Activated CD4-positive, alpha-beta memory T cell treated with anti-CD3 and anti-CD28 coated beads, Interleukin-2, amount 10 ng/mL, durations not matched to agents 7 days and 5 days (primary cell): ENCODE measurements at places on chromosomes 3 and 15. TPM values are rescaled to one million over a fixed set of nuclear protein-coding genes. Genes with fewer than 3 reads are reported as not detected.
A peak's percentile ranks its signal among the peaks of the same experiment; 100 is the strongest.

SKOR1 gene
- 0.25 TPM for total RNA-seq

RPP25 gene
- total RNA-seq, result 5.1 TPM

DNA sequence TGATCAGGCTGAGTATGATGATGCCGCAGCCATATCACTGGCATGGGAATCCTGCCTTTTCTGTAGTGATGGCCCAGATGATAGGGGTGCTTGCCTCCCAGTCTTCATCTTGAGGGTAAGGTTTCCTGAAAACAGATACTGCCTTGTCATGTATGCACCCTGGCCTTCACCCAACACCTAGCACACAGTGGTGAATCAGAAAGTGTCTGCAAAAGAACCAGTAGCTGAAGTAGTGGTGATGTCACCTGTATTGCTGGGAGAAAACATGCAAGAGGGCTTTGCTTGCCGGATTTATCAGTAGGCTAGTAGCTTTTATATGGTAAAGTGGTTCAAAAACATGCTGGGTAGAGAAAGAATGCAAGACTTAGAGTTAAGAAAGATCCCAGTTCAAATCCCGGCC lies 419.8 kb upstream of the WNT5A start:
- H3K36me3 ChIP-seq, result no peaks in the 10 kb centered on the region
- no peaks in the 10 kb centered on the region for H3K4me1 ChIP-seq
- no peak for DNase-seq
- H3K4me3 ChIP-seq, result no peak overlapping the region
- H3K27ac ChIP-seq, result no peak overlapping the region

EPHA3 gene
- total RNA-seq, result not detected

IFRD2 gene
- total RNA-seq, result 45.0 TPM

DNA sequence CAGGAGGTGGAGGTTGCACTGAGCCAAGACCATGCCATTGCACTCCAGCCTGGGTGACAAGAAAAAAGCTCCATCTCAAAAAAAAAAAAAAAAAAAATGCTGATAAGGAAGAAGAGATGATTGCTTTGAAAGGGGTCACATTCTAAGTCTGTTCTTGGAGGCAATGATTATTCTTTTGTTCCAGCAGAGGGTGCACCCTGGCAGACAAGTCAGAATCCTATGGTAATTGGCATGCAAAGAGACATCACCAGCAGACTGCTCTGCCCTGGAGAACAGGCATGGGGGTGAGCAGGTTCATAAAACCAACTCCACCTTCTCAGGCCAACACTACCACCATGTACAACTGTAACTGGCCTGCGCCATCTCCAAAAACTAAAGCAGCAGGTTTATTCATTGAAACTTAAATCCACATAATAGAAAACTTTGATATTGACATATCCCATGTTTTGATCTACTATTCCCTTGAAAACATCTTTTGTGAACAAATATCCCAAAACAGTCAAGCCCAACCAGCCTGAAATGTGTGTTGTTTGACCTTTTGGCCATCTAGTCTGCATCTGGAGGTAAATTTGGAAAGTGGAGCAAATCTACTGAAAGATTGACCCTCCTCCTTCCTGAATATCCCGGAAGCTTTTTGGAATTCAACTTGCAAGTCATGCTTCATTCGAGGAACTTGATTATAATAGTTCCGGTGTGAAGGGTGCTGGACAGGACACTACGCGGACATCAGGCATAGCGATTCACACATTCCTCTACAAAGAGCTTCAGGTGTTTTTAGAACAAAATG lies 100.3 kb downstream of the MECOM start:
- no peak overlapping the region for H3K27ac ChIP-seq
- no peak for DNase-seq
- H3K4me1 ChIP-seq, result peaks cover 8% of the 10 kb centered on the region
- no peak overlapping the region for H3K4me3 ChIP-seq
- H3K36me3 ChIP-seq, result no peaks in the 10 kb centered on the region
- H3K27me3 ChIP-seq, result no peaks in the 10 kb centered on the region

- H3K27ac ChIP-seq, result no peak overlapping the region
- H3K27me3 ChIP-seq, result no peaks in the 10 kb centered on the region
- no peak for DNase-seq
- no peaks in the 10 kb centered on the region for H3K36me3 ChIP-seq
- no peaks in the 10 kb centered on the region for H3K4me1 ChIP-seq
These were observed 43.2 kb upstream of the PRR23E start for GRCh38 chr3:127149621-127150310.

ANKUB1 gene
- total RNA-seq, result not detected

- H3K27ac ChIP-seq, result no peak overlapping the region
- H3K27me3 ChIP-seq, result no peaks in the 10 kb centered on the region
- H3K36me3 ChIP-seq, result peaks cover 51% of the 10 kb centered on the region
- H3K4me3 ChIP-seq, result no peak overlapping the region
These were observed 4.7 kb downstream of the GHRL start for GRCh38 chr3:10287936-10288574.

EIF4E3 gene
- total RNA-seq, result 76.9 TPM

POLQ gene
- total RNA-seq, result 27.9 TPM

GRCh38 chr3:34106879-34107278 lies 308.4 kb downstream of the PDCD6IP start:
- no peaks in the 10 kb centered on the region for H3K36me3 ChIP-seq
- no peak overlapping the region for H3K27ac ChIP-seq
- peaks cover 10% of the 10 kb centered on the region for H3K27me3 ChIP-seq
- no peak overlapping the region for H3K4me3 ChIP-seq
- DNase-seq, result no peak

DNA sequence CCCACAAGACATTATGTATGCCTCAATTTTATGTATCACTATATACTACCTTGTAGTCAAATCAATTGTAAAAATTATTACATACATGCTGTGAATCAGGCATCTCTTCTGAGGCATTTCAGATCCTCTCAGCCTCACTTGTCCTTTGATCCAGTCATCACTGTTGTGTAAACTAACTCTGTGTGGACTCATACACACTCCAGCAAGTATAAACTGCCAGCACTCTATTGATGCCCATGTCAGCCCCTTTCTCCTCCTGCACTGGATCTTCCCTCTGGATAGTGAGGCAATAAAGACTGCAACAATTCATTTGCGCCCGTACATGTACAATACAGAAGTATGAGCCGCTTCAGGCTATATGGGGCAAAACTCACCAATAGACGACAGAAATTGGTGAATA lies 364.7 kb upstream of the TGFBR2 start:
- H3K27ac ChIP-seq, result no peak overlapping the region
- no peaks in the 10 kb centered on the region for H3K4me1 ChIP-seq
- no peaks in the 10 kb centered on the region for H3K36me3 ChIP-seq
- H3K4me3 ChIP-seq, result no peak overlapping the region

CERS3 gene
- total RNA-seq, result 0.43 TPM

- no peak overlapping the region for H3K27ac ChIP-seq
- H3K4me1 ChIP-seq, result peaks cover 19% of the 10 kb centered on the region
These were observed 9.4 kb downstream of the TMEM41A start for GRCh38 chr3:185489462-185489861.

DNA sequence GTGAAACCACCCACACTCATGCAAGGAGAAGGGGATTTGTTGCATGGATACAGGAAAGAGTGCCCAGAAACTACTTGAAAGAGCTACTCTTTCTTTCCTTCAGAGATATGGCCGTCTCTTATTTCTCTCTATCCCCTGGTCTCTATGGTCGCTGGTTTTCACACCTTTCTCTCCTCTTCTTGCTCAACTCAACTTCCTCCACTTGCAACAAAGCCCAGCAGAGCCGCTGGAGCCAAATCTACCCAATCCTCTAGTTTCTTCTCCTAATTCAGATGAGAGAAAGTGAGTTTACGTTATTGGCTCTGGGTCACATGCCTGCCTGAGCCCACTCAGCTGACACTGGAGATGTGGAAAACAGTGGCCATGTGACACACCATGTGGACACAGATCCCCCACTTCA lies 215.2 kb downstream of the OSBPL10 start:
- no peak for DNase-seq
- H3K36me3 ChIP-seq, result peaks cover 5% of the 10 kb centered on the region
- peaks cover 58% of the 10 kb centered on the region for H3K4me1 ChIP-seq
- no peaks in the 10 kb centered on the region for H3K27me3 ChIP-seq

PLXNB1 gene
- total RNA-seq, result 1.9 TPM

- no peak for DNase-seq
- no peaks in the 10 kb centered on the region for H3K27me3 ChIP-seq
- H3K4me1 ChIP-seq, result peaks cover 2% of the 10 kb centered on the region
- no peaks in the 10 kb centered on the region for H3K36me3 ChIP-seq
These were observed 16.8 kb downstream of the PLA2G4B start for GRCh38 chr15:41855261-41855961.

KIF9 gene
- 3.4 TPM for total RNA-seq

SLC28A1 gene
- total RNA-seq, result not detected

- H3K27me3 ChIP-seq, result no peaks in the 10 kb centered on the region
- no peak for DNase-seq
- peaks cover 81% of the 10 kb centered on the region for H3K4me1 ChIP-seq
- no peak overlapping the region for H3K4me3 ChIP-seq
These were observed 44.0 kb downstream of the CHSY1 start for GRCh38 chr15:101207867-101208288.

SNRPN gene
- total RNA-seq, result 58.3 TPM

DNA sequence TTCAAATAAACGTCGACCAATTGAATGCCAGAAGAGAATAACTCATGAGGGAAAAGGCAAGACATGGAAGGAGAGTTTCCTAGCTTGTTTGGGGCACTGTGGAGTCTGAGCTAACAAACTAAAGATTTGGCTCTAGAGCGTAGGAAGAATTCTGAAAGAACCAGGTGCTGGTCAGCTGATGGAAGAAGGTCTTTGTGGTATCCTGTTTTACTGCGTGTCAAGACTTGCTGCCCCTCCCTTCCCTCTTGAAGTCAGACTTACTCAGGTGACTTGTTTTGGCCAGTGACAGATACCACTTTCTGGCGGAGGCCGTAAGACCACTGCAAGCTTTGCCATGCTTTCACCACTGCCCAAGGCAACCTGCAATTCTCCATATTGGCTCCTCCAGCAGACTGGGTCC lies 673 bp upstream of the HCLS1 start:
- peak overlapping the region; percentile 88 for H3K4me3 ChIP-seq
- peaks cover 81% of the 10 kb centered on the region for H3K36me3 ChIP-seq
- peak overlapping the region; percentile 96 for H3K27ac ChIP-seq
- DNase-seq, result no peak

- H3K27ac ChIP-seq, result no peak overlapping the region
- H3K4me3 ChIP-seq, result no peak overlapping the region
These were observed 44.7 kb downstream of the GTPBP8 start for GRCh38 chr3:113035387-113035982.

- H3K27me3 ChIP-seq, result no peaks in the 10 kb centered on the region
- no peaks in the 10 kb centered on the region for H3K36me3 ChIP-seq
- H3K4me1 ChIP-seq, result no peaks in the 10 kb centered on the region
These were observed 8.0 kb upstream of the EEFSEC start for GRCh38 chr3:128145279-128145678.

NUSAP1 gene
- 251 TPM for total RNA-seq

CNTN4 gene
- not detected for total RNA-seq

TMCC1 gene
- 18.5 TPM for total RNA-seq

DAPK2 gene
- 3.7 TPM for total RNA-seq

- no peaks in the 10 kb centered on the region for H3K36me3 ChIP-seq
- H3K4me3 ChIP-seq, result no peak overlapping the region
- H3K27ac ChIP-seq, result no peak overlapping the region
- DNase-seq, result no peak
- H3K27me3 ChIP-seq, result peaks cover 4% of the 10 kb centered on the region
- H3K4me1 ChIP-seq, result no peaks in the 10 kb centered on the region
These were observed 75.9 kb upstream of the RNU6-1 start for GRCh38 chr15:67915461-67916374.

- H3K4me1 ChIP-seq, result no peaks in the 10 kb centered on the region
- no peaks in the 10 kb centered on the region for H3K27me3 ChIP-seq
- H3K27ac ChIP-seq, result no peak overlapping the region
- no peak overlapping the region for H3K4me3 ChIP-seq
These were observed 54.8 kb downstream of the ZBTB20 start for GRCh38 chr3:115092220-115092791.

DNA sequence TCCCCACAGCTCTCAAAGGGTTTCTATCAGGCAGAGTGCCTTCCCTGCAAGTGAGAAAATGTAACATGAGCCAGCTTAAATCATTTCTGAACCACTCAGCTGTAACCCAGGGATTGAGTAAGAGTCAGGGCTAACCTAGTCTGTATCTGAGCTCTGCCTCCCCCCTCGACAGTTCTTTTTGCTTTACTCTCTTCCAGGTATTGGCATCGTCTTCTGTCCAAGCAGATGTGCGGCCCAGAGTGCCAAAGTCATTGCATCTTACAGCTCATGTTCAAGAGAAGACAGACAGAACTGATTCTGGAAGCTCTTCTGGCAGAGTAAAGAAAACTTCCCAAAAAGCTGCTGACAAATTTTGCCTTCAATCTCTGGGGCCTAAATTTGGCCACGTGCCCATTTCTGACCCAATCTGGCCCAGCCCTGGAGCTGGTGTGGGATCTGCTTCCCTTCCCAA lies 74.8 kb downstream of the ABHD5 start:
- no peak overlapping the region for H3K4me3 ChIP-seq
- peaks cover 12% of the 10 kb centered on the region for H3K4me1 ChIP-seq
- peaks cover 9% of the 10 kb centered on the region for H3K27me3 ChIP-seq
- H3K36me3 ChIP-seq, result no peaks in the 10 kb centered on the region
- DNase-seq, result no peak
- no peak overlapping the region for H3K27ac ChIP-seq

FMN1 gene
- 0.15 TPM for total RNA-seq

- no peak for DNase-seq
- H3K4me1 ChIP-seq, result no peaks in the 10 kb centered on the region
- H3K27me3 ChIP-seq, result peaks cover 5% of the 10 kb centered on the region
- no peak overlapping the region for H3K27ac ChIP-seq
- peaks cover 16% of the 10 kb centered on the region for H3K36me3 ChIP-seq
These were observed 57.8 kb upstream of the C15orf39 start for GRCh38 chr15:75143738-75144334.

- H3K27ac ChIP-seq, result no peak overlapping the region
- no peak for DNase-seq
- H3K4me1 ChIP-seq, result peaks cover 41% of the 10 kb centered on the region
- H3K4me3 ChIP-seq, result no peak overlapping the region
These were observed 34.9 kb upstream of the GPR160 start for GRCh38 chr3:170002879-170003278.

- H3K36me3 ChIP-seq, result no peaks in the 10 kb centered on the region
- H3K4me1 ChIP-seq, result no peaks in the 10 kb centered on the region
- no peak for DNase-seq
These were observed 11.5 kb upstream of the RPS17 start for GRCh38 chr15:82551646-82552247.

DNA sequence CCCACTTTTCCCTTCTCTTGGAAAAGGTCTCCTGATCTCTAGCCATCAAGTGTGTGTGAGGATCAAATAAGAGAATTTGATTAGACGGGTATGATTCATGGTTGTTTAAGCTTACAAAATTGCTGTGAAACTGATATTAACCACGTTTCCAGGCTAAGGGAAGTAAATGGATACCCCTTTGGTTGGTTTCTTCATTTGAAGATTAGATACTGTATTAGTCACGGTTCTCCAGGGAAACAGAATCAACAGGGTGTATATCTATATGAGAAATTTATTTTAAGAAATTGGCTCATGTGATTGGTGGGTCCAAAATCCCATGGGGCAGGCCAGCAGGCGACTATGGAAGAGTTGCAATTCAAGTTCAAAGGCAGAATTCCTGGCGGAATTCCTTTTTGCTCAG lies 112.7 kb upstream of the SELENOK start:
- no peak overlapping the region for H3K27ac ChIP-seq
- H3K36me3 ChIP-seq, result no peaks in the 10 kb centered on the region
